ENCODE measurements at places on chromosomes 5 and 9.

- DNase-seq, result peak; percentile 61
Measured at GRCh38 chr9:109316207-109316640, 4.6 kb downstream of the EPB41L4B start.

DNA sequence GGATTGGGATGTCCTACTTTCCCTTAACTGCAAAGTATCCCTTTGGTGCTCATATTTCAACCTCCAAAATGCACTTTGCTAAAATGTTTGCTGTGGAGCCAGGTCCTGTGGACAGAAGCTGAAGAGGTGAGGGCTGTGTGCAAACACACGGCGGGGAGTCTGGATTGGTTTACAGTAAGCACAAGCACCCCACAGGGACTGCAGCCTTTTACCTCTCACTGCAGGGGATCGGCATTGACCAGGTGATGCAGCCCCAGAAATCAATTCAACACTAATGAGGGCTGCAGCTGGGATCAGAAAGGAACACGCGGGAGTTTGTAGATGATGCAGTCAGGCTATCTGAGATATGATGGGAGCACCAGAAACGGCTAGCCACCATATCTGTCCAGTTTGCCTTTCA is 450.9 kb downstream of the CCDC171 start:
- no peak for DNase-seq

DNA sequence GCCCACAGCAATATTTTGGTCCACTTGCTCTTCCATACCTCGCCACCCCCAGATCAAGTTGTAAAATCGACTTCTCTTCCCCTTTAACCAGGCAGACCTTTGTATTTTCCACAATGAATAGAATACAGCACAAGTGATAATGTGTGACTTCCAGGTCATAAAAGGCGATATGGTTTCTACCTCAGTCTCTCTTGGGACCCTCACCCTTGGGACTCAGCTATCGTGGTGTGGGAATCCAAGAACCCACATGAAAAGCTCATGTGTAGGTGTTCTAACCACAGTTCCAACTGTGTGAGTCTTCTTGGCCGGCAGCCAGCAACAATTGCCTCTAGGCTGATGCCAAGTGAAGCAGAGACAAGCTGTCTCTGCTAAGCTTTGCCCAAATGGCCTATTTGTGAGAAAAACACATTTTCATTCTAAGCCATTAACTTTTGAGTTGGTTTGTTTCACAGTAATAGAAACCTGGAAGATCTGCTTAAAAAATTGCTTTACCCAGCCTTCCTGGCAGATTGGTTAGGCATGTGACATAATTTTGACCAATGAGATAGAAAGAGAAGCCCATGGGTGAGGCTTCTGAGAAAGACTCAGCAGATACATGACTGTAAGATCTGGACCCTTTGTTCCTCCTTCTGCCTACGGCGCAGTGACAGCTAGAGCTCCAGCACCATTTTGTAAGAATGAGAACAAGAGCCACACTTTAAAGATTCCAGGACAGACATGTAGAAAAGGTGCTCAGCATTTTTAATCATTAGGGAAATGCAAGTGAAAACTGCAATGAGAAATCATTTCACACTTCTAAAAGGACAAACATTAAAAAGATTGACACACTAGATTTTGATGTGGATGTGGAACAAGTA is 18.3 kb upstream of the MLLT3 start:
- peak; percentile 40 for DNase-seq

DNA sequence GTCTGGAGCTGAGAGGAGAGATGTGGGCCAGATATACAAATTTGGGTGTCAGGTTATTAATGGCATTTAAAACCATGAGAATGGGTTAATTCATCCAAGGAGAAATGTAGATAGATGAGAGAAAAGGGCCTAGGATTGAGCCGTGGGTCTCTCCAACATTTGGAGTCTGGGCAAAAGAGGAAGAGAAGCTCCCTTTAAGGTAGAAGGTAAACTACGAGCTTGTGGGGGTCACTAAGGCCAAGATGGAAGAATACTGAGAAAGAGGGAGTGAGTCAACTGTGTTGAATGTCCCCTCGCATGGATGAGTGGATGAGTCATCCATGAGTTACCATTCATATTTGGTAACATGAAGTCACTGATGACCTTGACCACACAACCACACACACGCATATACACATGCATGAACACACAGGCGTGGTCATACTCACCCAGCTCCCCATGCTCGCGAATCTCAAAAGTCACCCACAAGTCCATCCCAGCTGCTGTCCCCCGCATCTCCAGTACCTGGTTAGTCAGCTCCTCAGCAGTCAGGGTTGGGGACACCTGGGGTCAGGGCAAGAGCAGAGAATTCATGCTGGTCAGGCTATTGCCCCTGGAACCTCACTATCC is 6.8 kb upstream of the FCHSD1 start:
- no peak for DNase-seq

DNA sequence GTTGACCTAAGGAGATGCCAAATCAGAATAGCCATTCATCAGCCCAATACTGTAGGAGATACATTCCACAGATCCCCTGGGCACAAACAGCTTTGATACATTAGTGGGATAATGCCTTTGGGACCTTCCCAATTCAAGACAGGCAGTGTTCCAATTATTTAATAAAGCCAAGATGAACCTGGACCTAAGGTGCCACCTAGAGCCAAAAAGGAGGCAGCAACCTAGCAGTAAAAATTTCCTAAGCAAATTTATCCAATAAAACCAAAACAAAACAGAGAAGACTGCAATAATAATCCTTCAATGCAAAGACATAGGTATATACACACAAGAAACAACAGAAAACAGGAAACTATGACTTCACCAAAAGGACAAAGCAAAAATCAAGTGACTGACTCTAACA is 253.0 kb downstream of the HINT1 start:
- DNase-seq, result no peak

Data from anterior cingulate cortex (tissue), 58 donors.